ENCODE measurements at places on chromosomes 4 and X. TPM values are rescaled to one million over a fixed set of nuclear protein-coding genes. Genes with fewer than 3 reads are reported as not detected.

Gene DGAT2L6
- not detected for total RNA-seq

DNA sequence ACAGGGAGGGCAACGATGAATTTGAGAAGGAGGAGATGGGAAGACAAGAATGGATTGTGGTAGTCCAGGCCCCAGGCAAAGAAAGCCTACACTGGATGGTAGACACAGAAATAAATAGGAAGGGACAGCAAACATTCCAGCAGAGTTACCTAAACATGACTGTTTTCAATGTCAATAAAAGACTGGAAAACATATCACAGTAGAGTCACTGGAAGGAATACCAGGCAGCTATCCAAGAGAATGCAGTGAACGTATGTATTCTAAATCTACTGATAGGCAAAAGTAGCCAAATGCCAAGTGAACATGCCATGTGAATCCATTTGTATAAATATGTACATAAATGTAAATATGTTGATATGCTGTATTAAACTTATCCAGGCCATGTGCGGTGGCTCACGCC is 183.0 kb downstream of the PALLD start:
- peaks cover 62% of the 10 kb centered on the region for H3K4me1 ChIP-seq
- peaks cover 51% of the 10 kb centered on the region for H3K36me3 ChIP-seq
- H3K27ac ChIP-seq, result peak overlapping the region; percentile 81
- no peak for DNase-seq

DNA sequence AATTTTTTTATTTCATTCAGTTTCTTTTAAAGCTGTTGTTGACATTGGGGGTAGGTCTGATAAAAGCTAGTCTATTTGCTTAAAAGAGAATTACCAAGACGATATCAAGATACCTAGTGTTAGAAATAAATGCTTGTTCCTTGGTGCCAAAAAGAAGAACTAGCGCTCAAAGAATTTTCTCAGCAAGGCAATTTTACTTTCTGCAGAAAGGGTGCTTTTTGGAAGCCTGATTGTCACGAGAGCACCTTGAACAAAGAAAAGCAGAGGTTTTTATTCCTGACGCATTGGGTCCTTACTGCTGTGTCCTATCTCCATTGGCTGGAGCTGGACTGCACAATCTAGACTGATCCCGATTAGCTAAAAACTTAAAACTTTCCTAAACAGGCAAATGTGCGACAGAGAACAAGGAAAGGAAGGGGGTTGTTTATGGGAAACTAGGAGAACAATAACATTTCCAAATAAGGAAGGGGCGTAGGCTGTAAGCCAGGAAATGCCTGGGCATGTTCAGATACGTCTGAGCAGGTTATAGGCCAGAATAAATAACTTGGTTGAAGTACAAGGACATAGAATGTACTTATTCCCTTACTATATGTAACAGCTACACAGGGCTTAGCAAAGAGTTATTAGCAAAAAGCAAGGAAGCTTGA is 50.3 kb upstream of the STPG2 start:
- H3K36me3 ChIP-seq, result peaks cover 13% of the 10 kb centered on the region
- DNase-seq, result no peak

DNA sequence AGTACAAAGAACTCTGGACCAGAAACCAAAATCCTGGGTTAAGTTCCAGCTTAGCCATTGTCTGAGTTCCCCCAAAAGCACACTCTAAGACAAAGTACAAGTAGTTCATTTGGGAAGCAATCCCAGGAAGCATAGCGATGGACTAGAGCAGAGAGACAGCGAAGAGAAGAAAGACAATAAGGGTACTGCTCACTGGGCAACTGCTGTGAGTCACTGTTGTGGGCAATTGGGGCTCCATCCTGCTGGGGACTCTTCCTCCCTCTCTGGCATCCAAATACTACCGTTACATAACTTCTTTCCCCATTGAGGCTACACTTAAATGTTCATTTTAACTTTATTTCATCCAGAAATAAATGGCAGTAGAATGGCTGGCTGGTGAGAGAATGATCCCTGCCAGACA is 14.1 kb downstream of the SRPX start:
- no peak overlapping the region for H3K4me3 ChIP-seq
- H3K27ac ChIP-seq, result peak overlapping the region; percentile 41
- no peak for DNase-seq
- H3K27me3 ChIP-seq, result no peaks in the 10 kb centered on the region
- H3K4me1 ChIP-seq, result peaks cover 28% of the 10 kb centered on the region
- H3K36me3 ChIP-seq, result no peaks in the 10 kb centered on the region

DNA sequence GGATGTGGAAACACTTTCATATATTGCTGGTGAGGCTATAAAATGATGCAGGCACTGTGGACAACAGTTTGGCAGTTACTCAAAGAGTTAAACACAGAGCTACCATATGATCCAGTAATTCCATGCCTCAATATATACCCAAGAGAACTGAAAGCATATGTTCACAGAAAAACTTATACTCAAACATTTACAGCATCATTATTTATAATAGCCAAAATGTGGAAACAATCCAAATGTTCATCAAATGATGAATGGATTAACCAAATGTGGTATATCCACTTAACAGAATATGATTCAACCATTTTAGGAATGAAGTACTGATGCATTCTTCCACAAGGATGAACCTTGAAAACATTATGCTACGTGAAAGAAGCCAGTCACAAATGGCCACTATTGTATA is 603.8 kb downstream of the IQCM start:
- H3K27ac ChIP-seq, result no peak overlapping the region
- H3K4me1 ChIP-seq, result no peaks in the 10 kb centered on the region
- peaks cover 1% of the 10 kb centered on the region for H3K27me3 ChIP-seq
- no peaks in the 10 kb centered on the region for H3K36me3 ChIP-seq

GRCh38 chrX:110402091-110402849 is 43.6 kb downstream of the RTL9 start:
- H3K4me1 ChIP-seq, result peaks cover 22% of the 10 kb centered on the region
- peak overlapping the region; percentile 76 for H3K27ac ChIP-seq
- H3K36me3 ChIP-seq, result no peaks in the 10 kb centered on the region
- H3K27me3 ChIP-seq, result no peaks in the 10 kb centered on the region
- no peak overlapping the region for H3K4me3 ChIP-seq
